Central memory CD4-positive, alpha-beta T cell (primary cell): ENCODE measurements at places on chromosomes 2 and 18.

GRCh38 chr2:152350155-152350679 lies 15.2 kb downstream of the FMNL2 start:
- no peak for DNase-seq

GRCh38 chr2:171541202-171541887 lies 19.1 kb downstream of the CYBRD1 start:
- no peak for DNase-seq

- DNase-seq = no peak
These were observed 49.6 kb downstream of the PAX8 start for GRCh38 chr2:113228991-113229716.

DNA sequence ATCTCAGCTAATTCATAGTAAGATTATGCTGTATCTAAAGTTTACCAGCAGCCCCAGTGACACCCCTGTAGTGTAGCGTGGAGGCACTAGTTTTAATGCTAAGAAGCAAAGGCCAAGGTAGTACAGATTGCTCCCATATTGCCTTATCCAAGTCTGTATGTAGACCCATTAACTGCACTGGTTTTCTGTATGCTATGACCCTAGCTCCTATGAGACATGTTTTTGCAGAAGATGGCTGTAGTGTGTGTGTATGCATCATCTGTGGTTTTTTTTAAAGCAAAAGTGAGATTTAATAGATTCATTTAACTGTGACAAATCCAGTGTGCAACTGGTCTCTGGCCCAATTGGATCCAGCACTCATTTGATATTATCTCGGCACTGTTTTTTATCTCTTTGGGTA lies 86.5 kb downstream of the HAUS1 start:
- DNase-seq = no peak

DNA sequence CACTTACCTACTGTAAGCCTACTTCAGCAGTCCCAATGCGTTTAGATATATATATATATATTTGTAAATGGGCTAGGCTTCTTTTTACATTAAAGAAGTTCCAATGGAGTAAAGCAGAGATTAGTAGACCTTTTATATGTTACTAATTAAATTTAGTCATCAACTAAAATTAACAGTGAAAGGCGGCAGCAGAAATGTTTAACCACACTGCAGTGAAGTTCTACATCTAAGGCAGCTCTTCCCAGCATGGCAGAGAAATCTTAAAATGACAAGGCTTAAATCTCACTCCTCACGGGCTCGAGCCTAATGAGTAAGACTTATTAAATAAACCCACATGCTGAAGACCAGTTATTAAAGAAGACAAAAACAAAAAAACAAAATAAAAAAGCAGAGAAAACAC lies 19.1 kb upstream of the KANSL1L start:
- DNase-seq = no peak

DNA sequence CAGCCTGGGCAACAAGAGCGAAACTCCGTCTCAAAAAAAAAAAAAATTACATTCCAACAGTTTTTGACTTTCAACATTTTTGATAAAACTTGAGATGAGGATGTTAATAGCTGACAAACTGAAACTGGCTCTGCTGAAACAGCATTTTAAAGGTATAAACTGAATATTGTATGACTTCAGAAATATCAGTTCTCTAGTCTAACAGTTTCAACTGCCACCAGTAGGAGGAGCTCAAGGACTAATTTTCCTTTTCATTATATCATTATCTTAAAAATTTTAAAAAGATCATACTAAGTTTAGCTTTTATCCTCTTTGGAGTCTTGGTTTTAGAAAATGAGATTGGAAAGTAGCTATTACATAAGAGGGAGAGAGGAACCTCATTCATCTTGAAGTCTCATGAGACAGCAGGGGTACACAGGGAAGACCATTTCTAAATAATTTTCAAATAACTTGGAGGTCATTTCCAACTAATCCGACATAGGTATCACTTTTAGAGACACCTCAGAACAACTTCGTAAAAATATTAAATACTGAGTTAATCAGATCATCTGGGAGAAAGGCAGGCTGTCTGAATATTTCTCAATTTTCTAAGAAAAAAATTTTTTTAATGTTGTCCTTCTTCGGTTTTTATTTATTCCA lies 37.6 kb upstream of the MCM6 start:
- DNase-seq = peak; percentile 55

DNA sequence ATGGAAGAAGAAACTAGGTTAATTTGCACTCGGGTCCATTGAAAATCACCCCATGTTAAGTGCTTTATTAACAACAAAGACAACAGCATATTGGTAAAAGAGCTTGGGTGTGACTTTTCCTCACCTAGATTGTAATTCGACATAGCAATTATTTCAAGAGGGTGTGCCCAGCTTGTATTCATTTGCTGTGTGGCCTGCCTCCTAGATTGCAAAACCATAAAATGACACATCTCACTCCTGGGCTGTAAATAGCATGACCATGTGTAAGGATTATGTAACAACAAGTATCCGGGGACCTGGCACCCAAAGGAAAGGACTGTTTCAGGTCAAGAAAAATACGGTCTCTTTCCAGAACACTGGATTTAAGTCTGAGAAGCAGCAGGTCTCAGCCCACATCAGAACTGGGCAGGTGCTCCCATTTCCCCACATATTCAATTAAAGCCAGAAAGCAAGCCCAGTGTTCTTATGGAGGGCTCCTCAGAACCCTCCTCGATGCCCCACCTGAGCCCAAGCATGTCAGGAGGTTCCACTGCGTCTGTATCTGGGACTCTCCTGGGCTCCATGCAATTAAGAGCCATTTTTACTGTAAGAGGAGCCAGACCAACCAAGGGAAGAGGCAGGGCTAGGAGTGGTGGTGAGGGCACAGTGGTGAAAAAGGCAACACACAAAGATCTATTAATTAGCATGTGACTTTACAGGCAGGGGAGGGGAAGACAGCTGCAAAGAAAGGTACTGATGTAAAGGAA lies 39.2 kb downstream of the MREG start:
- no peak for DNase-seq

DNA sequence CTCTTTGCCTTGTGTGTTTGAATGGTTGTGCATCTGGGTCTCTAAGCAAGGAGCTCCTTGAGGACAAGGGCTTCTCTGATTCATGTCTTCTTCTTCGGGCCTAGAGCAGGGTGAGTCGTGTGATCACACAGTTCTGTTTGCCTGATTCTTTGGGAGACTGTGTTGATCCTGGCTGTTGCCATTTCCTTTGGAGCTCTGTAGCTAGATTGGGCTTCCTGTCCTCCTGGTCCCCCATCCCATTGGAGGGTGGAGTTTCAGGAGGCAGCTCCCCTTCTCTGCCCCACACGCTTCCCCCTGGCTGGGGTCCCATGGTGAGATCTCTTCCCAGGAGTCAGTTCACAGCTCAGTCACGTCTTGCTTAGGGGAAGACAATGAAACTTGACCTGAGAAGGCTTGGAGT lies 92.8 kb downstream of the TRIB2 start:
- no peak for DNase-seq

GRCh38 chr2:27737676-27738348 lies 33.7 kb upstream of the MRPL33 start:
- no peak for DNase-seq

GRCh38 chr2:179764710-179765109 lies 96.7 kb downstream of the ZNF385B start:
- no peak for DNase-seq
